ENCODE measurements at places on chromosomes 2 and 18.

DNA sequence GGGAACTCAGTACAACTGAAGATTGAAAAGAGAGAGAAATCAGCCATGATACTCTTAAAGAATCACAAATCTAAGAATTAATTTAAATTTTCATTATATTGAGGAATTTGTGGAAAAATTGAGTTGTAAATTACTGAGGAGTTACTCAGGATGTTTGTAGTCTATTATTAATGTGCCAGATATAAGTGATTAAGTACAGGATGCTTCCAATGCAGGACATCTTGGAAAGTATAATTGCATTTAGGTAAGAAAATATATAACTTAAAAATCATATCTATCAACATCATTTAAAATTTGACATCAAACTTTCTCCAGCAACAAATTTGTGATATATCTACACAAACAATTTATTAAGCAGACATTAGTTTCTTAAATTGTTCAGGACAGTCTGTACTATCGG is 1.3 kb downstream of the CALCRL start:
- DNase-seq: no peak

GRCh38 chr2:235688511-235689426 is 194.9 kb downstream of the AGAP1 start:
- no peak for DNase-seq

GRCh38 chr2:202376460-202377206 is 506 bp downstream of the BMPR2 start:
- DNase-seq: peak; percentile 75

DNA sequence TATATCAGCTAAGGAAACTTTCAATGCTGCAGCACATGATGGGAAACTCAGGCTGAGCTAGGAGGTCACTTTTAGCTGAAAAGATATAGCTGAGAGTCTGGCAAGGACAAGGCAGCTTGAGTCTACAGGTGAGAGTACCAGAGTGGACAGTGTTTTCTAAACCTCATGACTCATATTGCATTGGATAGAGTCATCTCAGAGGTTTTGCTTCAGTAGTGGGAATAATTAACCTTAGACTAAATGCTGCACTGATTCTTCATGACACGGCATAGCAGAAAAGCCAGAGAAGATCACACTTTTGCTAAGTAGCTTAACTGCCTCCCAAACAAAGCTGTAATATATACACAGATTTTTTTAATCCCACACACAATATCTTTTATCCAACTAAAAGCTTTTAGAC is 865.0 kb upstream of the CDH2 start:
- DNase-seq: no peak

DNA sequence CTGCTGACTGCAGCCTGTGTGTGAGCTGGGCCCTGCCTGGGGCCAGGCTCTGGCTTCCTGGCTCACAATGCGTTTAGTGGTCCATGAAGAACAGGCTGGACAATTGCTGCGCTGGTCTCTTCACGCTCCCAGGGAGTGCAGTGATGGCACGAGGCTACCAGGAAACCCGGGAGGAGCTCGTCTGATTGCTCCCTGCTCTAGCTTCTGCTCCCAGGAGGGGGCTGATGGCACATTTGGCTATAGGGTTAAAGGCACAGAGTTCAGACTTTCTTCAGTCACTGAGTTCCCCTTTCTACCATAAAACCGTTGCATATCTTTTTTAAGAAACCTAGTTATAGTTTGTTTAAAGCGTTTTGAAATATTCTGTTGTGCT is 60.1 kb downstream of the KCNF1 start:
- DNase-seq: no peak

DNA sequence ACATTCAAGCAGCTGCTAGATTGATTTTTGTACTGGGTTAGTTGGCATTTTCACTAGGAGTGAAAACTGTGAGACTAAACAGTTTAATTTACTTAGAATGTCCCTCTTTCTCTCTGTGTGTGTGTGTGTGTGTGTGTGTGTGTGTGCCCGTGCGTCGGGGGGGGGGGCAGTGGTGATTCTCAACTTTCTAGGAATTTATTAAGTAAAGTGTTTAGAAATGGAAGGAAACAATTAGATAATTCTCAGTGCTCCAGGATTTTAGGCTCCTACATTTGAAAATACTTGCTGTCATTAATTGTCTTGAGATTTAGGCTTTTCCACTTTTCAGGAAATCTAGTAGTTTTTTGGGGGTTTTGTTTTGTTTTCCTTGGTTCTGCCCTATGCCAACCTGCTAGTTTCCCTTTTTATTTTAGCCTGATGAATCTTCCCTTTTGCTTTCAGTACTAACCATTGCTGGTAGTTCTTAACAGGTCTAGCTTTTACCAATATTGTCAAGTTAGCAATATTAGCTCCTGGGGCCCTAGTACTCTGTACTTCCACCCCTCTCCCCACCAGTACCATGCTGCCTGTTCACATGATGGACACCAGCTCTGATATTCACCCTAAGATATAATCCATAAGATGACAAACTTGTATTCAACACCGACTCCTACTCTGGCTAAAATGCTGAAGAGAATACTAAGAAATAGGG is 4.9 kb downstream of the EPAS1 start:
- DNase-seq: no peak

DNA sequence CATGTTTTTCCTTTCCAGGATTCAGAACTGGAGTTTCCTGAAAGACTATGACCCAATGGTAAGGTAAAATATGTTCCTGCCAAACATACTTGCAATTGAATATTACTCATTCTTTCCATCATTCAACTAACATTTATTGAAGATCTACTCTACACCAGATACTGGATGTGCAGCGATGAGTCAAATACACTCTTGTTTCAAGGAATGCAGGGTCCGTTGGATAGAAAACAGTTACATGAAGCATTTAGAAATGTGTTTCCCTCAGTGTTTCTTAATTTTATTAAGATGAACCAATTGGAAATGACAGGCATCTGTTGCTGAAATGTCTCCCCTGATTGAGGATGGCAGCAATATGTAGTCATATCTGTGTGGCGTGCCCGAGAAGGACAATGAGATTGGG is 14.8 kb upstream of the SLC66A3 start:
- DNase-seq: no peak

All from sigmoid colon (tissue), 7 donors.